Stimulated activated CD4-positive, alpha-beta T cell treated with anti-CD3 and anti-CD28 coated beads, Interleukin-4, amount 100 ng/mL, for 1 hour (primary cell): ENCODE measurements at places on chromosomes 3 and 15.

DNA sequence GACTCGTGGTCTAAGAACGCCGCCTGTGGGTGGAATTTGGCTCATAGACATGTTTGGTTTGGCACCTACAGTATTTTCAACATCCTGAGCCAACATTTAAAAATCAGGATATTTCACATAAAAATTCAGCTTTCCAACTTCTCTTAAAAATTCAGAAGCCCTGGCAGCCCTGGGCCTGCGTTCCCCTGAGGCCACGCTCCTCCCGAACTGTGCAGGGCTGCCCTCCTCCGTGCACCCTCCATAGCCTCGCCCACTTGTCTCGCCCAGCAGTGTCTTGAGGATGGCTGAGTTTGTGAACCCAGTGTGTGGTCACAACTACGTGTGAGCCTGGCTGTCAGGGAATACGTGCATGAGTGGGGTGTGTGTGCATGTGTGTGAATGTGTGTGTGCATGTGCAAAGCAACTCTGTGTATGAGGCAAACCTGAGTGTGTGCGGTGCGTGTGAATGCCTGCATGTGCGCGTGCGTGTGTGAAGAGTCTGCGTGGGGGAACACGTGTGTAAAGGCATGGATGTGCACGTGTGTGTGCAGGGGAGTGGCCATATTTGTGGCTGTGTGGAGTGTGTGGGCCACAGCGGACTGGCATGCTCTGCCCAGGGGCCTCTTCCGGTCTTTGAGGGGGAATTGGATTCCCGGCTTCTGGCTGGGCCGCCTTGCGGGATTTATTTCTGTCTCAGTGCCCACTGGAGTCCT is 30.9 kb downstream of the PTH1R start:
- DNase-seq = no peak

DNA sequence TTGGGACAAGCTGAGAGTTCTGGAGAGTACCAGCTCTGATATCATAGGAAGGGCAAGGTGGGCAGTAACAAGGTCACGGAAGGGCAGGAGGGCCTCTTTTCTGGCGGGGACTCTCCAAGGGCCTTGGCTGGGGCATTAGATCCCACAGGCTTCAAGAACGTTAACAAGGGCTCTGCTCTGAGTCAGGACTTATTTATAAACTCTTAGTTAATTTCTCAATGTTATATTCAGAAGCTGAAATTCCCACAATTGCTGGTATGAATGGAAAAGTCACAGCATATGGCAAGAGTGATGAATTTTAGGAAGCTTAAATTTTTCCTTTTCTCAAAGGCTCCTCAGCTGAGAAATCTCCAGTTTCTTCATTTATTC is 320.2 kb upstream of the TBC1D5 start:
- no peak for DNase-seq

- DNase-seq = no peak
Observed at GRCh38 chr3:150331978-150332568, 76.0 kb upstream of the TSC22D2 start.

GRCh38 chr3:126679318-126679751 is 24.4 kb upstream of the TXNRD3 start:
- DNase-seq = peak; percentile 82

DNA sequence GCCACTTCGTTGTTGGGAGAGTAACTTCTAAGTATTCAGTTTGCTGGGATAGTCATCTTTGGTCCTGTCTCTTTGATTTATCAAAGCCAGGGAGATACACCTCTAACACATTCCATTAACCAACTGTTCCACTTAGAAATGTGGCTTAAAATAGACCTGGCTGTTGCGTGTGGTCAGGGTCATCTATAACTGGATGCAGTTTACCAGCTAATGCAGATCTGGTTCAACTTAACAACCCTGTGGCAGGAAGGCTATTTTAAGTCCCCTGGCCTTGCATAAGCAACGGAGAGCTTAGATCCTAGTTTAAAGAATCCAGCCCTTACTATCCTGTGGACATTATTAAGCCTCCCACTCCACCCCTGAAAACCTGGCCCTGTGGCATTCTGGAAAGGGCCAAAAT is 28.1 kb upstream of the CAPN3 start:
- DNase-seq = no peak

DNA sequence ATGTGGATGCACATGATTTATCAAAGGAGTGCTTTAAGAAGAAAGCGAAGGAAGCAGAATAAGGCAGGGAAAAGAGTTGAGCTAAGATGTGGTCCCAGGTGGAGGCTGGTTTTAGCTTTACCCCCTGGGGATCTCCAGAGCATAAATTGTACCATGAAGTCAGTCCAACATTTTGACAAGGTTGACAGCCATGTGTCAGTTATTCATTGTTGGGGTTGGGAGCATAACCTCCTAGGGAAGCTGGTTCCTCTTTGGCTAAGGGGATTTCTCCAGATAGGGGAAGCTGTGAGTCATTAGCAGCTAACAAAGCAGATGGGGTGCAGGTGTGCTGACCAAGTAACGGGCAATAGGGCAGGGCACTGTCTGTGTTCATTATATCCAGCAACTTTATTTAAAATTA is 123.7 kb upstream of the IGSF10 start:
- DNase-seq = no peak

GRCh38 chr3:63910001-63910400 is 2.2 kb downstream of the SCAANT1 start:
- no peak for DNase-seq

DNA sequence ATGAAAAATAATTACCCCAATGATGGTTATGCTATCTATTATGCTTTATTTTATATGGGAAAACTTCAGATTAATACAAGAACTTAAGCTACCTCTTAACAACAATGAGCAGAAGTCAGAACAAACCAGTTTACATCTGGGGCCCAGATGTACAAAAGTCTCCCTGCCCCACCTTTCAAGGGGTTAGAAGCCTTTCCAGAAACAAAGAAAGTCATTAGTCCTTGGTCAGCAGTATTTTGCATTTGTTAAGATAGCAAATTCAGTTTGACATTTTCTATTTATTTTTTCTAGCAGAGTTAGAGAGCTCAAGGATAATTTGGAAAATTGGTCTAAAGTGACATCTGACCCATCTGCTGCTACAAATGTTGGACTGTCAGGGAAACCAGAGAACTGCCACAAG is 478.7 kb upstream of the UBE2E2 start:
- no peak for DNase-seq

DNA sequence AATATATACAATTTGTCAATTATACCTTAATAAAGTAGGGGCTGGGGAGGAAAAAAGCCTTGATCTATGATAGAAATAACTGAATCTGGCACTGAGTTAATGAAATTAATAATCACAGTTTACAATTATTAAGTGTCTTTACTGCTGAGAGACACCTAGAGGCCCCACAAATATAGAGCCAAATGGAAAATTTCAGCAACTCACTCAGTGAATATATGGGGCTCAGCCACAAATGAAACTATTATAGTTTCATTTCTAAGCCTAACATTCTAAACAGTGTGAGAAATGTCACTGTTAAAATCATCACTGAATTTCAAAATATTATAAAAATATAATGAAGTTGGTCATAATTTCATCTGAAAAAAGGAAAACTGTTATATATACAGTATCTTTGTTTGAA is 40.3 kb downstream of the GNB4 start:
- no peak for DNase-seq

GRCh38 chr3:96657710-96658109 is 156.7 kb upstream of the EPHA6 start:
- no peak for DNase-seq

DNA sequence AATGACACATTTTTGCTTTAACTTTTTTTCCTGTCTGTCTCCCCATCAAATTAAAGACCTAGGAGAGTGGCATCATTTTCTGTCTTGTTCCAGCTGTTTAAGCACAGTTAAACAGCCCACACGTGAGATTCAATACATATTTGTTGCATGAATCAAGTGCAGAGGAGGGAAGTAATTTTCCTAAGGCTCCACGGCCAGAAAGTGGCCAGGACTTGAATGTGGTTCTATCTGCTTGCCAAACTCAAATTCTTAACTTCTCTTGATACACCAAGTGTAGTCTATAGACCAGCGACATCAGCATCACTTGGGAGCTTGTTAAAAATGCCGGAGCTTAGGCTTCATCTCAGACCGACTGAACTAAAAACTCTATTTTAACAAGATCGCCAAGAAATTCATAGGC is 724.8 kb upstream of the CFAP20DC start:
- no peak for DNase-seq

GRCh38 chr3:115937054-115937453 is 313.7 kb downstream of the GAP43 start:
- no peak for DNase-seq

DNA sequence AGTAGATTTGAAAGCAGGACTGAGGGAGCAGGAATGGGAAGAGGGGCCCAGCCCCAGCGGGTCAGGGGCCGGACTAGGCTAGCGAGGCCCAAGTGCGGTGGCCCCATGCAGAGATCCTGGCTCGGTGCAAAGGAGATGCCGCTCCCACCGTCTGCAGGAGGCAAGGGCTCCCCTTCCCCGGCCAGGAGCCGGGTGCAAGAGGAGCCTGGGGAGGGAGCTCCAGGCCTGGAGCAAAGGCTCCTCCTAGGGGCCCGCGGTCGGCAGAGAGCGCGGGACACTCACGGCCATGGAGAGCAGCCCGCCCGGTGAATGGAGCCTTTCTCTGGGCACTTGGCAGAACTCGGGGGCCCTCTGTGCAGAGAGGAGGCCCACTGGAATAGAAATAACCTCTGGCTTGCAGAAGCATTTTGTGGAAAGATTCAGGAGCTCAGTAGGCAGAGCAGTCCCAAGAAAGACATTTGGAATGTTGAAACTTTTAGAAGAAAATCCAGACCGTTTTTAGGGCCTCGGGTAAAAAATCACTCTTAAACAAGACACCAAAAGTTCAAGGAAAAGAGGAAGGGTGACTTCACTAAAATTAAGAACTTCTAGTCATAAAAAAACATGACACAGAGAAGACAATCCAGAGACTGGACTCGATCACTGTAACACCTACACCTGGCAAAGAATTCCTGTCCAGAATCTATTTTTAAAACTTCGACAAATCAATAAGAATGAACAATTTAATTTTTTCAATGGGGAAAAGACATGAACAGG is 43.0 kb upstream of the USP3 start:
- no peak for DNase-seq

DNA sequence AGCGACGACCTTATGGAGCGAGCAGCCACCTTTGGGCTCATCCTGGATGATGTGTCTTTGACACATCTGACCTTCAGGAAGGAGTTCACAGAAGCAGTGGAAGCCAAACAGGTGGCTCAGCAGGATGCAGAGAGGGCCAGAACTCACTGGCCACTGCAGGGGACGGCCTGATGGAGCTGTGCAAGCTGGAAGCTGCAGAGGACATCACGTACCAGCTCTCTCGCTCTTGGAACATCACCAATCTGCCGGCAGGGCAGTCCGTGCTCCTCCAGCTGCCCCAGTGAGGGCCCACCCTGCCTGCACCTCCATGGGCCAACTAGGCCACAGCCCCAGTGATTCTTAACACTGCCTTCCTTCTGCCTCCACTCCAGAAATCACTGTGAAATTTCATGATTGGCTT is 10.4 kb downstream of the NR1I2 start:
- no peak for DNase-seq

- DNase-seq = no peak
Observed at GRCh38 chr15:43828061-43828657, 1.4 kb downstream of the WDR76 start.

DNA sequence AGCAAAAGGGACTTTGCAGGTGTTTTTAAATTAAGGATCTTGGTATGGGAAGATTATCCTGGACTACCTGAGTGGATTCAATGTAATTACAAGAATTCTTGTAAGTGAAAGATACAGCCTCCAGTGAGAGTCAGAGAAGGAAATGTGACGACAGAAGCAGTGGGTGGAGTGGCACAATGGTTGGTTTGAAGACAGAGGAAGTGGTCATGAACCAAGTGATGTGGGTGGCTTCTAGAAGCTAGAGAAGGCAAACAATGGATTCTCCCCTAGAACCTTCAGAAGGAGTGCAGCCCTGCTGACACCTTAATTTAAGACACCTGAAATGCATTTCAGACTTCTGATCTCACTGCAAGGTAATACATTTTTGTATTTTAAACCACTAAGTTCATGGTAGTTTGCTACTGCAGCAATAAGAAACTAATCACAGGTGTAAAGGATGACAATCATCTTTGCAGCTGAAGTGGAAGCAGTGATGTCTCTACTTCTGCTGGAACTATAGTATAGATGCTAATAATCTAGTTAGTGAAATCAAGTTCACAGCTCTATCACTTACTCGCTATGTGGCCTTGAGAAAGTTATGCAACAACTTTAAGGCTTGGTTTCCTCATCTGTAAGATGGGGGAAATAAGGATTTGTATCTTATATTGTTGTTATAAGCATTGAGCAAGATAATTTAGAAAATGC is 403.4 kb upstream of the SUCLG2 start:
- peak; percentile 33 for DNase-seq

DNA sequence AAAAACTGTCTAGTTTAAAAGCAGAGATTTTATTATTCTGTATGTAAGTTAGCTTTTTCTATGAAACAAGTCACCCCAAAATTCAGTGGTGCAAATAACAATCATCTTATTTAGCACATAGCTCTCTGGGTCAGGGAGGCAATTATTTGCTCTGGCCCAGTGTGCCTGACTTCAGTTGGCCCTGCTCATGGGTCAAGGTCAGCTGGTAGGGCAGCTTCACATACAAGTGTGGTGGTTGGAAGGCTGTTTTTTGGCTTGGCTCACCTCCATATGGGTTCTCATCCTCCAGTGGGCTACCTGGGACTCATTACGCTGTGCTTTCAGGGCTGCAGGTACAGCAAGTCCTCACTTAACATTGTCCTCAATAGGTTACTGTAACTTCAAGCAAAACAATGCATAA is 228.6 kb downstream of the NR2F2 start:
- DNase-seq = no peak

DNA sequence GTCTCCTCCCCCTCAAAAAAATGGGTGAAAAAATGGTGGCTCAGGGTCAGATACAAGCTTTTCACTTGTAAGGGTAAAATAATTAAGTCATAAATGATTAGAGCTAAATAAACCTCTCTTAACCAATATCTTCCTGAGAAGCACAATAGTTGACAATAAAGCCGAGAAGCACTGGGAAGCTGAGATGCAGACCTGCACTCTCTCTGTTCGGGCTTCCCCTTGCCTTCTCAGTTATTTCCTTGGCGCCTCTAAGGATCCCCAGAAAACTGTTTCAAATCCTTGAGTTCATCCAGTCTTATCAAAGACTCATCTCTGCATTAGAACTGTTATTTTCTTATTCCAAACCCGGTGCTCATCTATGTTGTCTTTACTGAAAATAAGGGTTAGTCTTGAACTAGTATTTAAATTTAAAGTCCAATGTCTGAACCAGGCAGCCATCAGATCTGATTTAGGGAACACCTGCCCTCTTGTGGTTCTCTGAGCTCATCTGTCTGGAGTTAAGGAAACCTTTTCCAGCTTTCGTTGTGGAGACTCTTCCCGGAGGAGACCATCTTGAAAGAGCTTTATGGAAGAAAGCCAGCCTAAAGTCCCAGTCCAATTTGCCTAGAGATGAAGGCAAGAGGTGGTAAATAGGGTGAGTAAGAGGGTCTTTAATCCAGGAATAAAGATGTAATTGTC is 256.4 kb upstream of the MCTP2 start:
- no peak for DNase-seq

DNA sequence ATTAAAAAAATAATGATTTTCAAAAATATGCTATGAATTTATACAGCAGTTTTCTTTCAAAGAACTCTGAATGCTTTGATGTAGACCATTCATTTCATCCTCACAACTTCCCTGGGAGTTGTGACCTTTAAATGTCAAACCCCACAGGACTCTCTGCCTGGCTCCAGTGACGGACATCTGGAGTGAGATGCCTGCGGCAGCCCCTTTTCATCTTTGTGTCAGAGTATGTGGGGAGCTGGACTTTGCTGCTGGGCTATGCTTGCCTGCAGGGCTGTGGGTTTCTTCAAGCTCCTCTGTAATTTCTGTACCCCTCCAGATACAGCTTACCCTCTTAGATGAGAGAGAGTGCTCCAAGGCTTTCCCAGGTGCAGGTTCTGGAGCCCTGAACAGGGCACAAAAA is 70.6 kb upstream of the RASGRP1 start:
- no peak for DNase-seq
